Stimulated activated CD8-positive, alpha-beta memory T cell treated with anti-CD3 and anti-CD28 coated beads, Interleukin-7, amount 100 ng/mL, for 24 hours (primary cell): ENCODE measurements at places on chromosomes 7 and 10.

GRCh38 chr10:7618461-7618860 lies 48.3 kb downstream of the ITIH5 start:
- no peak for DNase-seq

DNA sequence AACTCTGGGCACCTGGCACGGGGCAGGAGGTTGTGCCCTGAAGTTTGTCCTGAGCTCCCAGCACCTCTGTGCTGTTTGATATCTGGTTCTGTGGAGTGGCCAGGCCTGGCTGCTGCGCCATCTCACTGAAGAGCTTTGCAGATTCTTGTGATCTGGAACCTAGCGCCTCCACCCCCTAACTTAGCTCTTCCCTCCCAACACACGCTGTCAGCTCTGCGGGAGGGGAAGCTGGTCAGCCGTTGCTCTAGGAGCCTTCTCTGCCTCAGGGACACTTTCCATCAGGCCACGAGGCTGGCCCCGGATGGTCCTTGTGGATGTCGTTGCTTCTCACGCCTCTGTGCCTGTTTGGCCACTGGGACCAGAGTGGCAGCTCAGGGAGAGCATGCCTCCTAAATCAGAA lies 213.2 kb downstream of the CCDC3 start:
- no peak for DNase-seq

GRCh38 chr10:11578802-11579255 lies 32.6 kb downstream of the USP6NL start:
- DNase-seq = peak; percentile 11

DNA sequence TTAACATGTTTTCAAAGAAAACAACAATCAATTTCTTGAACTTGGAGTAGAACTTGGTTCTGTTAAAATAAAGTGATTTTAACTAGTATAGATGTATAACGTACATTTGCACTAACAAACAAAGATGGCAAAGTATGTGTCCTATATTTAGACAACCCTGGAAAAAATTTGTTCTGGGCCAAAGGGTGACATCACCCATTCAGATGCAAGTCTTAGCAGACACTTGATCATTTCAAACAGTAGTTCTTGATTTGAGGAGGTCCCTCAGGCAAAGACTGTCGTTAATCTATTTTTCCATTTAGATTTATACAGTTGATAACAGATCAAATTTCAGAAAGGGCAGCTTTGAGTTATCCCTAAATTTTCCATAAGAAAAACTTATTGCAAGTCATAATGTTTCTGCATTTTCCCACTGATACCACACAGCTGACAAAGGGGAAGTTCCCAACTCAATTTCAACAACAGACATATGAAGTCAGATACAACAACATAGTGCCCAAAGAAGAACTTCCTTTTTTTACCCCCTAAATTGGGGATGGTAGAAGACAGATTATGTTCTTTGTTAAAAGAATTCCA lies 5.2 kb downstream of the NMT2 start:
- no peak for DNase-seq

GRCh38 chr7:21923658-21924057 lies 22.0 kb downstream of the CDCA7L start:
- no peak for DNase-seq

- DNase-seq = no peak
Observed at GRCh38 chr10:101140084-101140949, 9.2 kb downstream of the TLX1 start.

DNA sequence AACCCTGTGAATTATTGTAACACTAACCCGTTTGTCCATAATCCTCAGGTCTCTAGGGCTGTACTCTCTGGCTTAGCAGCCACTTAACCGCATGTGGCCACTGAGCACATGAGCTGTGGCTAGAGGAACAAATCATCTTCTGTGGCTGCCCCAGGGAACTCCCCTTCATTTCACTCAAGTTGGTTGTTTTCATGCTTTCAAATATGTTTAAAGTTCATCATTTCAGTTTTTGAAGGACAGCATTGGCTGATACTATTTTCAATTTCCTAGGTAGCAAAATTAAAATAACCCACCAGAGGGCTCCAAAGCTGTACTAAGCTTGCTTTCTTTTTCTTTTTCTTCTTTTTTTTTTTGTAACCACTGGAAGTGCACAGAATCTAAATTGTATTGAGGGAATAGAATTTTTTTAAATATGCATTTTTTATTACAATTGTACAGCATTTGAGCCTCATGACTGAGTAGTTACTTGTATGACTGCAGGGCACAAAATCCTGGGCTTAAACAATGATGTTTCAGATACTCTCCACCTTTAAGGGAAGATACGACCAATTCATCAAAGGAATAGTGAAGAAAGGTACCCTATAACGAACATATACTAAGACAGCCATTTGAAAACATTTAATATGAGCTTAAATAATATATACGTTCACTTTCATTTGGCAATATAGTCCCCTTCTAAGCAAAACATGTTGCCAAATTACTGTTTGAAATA lies 38.6 kb downstream of the MRC1 start:
- no peak for DNase-seq

GRCh38 chr10:119413471-119414080 lies 128.9 kb downstream of the RGS10 start:
- no peak for DNase-seq
